ENCODE measurements at places on chromosomes 3 and 15. TPM values are rescaled to one million over a fixed set of nuclear protein-coding genes. Genes with fewer than 3 reads are reported as not detected.

GRCh38 chr3:10466186-10466585 is 39.2 kb downstream of the ATP2B2 start:
- DNase-seq, result no peak

DNA sequence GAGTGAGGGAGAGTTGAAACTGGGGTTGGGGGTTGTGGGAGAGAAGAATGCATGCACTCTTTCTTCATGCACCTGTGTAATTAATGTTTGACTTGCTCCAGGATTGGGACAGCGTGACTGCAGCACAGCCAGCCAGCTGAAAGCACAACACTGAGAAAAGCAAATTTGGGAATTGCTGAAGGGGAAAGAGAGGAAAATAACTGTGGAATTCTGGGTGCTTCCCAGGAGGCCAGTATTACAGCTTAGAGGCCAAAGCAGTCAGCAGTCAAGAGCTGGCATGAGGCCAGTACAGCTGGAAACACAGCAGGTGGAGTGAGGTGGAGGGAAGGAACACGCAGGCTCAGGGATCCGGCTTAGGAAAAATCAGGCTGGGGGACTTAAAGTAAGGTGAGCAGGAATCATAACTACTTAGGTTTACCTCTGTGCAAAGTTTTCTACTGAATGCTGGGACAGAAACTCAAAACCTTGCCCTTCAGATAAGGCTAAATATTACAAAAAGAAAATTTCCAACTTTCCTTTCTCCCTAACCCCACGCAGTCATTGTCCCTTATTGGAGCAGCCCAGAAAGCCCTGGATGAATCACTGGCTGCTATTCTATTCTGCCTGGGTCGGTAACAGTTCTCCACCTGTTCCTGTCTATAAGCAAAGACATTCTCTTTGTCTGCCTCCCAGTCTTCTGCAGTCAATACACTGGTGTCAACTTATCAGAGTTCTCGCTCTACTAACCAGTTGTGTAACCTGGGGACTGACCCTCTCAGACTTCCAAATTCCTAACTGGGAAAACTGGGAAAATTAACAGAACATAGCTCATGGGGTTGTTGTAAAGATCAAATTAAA is 167.2 kb downstream of the MAGI1 start:
- no peak for DNase-seq

Gene CCR1
- 41.5 TPM for total RNA-seq

- no peak for DNase-seq
Observed at GRCh38 chr3:120820748-120821147, 78.2 kb downstream of the GTF2E1 start.

- no peak for DNase-seq
Observed at GRCh38 chr15:52183562-52184173, 7.5 kb downstream of the GNB5 start.

GRCh38 chr3:43953814-43954692 is 263.3 kb downstream of the ABHD5 start:
- DNase-seq, result no peak

Gene ULK4
- total RNA-seq, result 10.5 TPM

Gene SLC28A1
- total RNA-seq, result not detected

DNA sequence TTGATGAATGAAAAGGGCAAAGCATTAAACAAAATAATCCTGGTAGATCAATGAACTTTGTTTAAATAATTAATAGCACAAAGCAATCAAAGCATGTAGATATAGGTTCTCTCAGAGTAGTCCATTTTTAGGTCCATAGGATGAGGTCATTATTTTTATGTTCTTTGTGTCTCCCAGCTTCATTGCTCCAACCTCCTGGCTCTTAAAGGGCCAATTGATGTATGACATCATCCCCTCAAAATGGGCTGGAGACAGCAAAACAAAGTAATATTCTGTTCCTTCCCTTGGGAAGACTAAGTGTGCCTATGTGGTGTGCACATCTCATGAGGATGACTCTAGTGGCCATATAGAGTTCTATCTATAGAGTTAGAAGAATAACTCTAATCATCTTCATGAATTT is 49.5 kb downstream of the HMG20A start:
- DNase-seq, result no peak

Gene MESP2
- not detected for total RNA-seq

DNA sequence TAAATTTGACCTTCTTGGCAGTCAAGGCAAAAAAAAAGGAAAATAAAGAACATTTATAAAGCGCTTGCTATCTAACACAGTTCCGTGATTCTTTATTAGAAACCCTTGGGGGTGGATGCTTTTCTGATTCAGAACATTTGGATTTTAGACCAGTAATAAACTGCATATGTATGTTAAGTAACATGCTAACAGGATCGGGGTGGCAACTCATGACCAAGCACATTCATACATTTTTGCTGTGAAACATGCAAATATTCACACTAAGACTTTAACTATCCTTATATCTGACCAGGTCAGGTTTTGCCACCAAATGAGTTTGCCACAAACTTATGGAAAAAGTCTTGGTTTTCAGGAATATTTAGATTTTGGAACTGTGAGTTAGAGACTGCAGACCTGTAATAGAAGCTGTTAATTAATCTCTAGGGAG is 30.4 kb upstream of the KLF13 start:
- peak; percentile 6 for DNase-seq

GRCh38 chr15:89778861-89779260 is 2.7 kb downstream of the MESP2 start:
- DNase-seq, result no peak

All from activated CD8-positive, alpha-beta T cell treated with anti-CD3 and anti-CD28 coated beads, Interleukin-2, amount 10 ng/mL, durations not matched to agents 7 days and 5 days (primary cell).